HS-27A (cell line): ENCODE measurements at places on chromosomes 3 and 15.

DNA sequence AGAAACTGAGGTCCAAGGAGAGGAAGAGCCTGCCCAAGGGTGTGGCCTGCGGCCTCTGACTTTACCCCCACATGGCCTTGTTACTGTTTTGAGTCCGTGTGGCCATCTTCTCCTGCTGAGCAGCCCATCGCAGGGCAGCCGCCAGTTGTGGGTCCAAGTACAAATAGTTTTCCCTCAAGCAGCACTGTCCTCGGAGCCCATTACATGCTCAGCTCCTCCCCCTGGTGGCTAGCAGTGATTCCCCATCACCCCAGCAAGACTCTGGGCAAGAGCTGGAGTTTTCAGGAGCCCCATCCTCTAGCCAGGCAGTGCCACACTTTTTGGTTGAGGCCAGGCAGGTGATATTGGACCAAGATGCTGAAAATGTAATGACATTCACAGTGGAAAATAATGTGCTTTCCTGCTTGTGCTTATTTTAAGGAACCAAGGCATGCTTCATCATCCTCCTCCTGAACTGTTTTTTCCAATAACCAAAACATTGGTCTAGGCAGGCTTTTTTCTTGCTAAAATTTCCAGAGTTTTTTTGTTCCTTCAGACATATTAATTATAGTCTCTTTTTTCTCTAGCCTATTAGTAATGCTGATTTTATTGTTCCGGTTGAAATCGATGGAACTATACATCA is 23.2 kb upstream of the VILL start:
- peak; percentile 51 for DNase-seq

- DNase-seq, result no peak
Observed at GRCh38 chr3:135452881-135453280, 512.6 kb upstream of the PPP2R3A start.

DNA sequence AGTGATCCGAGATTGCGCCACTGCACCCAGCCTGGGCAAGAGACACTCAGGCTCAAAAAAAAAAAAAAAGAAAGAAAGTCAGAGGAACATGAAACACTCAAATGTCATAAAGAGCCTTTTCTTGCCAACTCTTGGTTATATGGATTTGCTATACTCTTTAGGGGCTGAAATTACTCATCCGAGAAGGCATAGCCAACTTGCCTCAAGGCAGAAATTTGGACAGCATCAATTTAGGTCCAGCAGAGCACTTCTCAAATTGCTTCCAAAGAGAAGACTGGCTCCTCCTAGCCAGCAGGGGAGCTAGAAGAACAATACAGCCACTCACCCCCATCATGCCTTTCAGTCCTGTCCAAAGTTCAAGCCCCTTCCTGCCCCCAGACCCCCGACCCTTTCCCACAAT is 43.8 kb downstream of the OSBPL10 start:
- no peak for DNase-seq

- no peak for DNase-seq
Observed at GRCh38 chr3:73623346-73623745, 1.4 kb downstream of the PDZRN3 start.

GRCh38 chr3:196619223-196619622 is 20.3 kb upstream of the NRROS start:
- no peak for DNase-seq
